ENCODE measurements at places on chromosomes 12 and 14. TPM values are rescaled to one million over a fixed set of nuclear protein-coding genes. Genes with fewer than 3 reads are reported as not detected.

SLC17A8 gene
- polyA plus RNA-seq: not detected

AMIGO2 gene
- polyA plus RNA-seq: 12.9 TPM

OTUB2 gene
- not detected for polyA plus RNA-seq

COCH gene
- 0.20 TPM for polyA plus RNA-seq

TMEM52B gene
- polyA plus RNA-seq: not detected

CPNE6 gene
- not detected for polyA plus RNA-seq

HHIPL1 gene
- not detected for polyA plus RNA-seq

TPH2 gene
- not detected for polyA plus RNA-seq

KCNJ8 gene
- polyA plus RNA-seq: not detected

AQP2 gene
- not detected for polyA plus RNA-seq

TRPV4 gene
- not detected for polyA plus RNA-seq

GRCh38 chr12:12947902-12948301 is 4.1 kb downstream of the GPRC5D start:
- peaks cover 9% of the 10 kb centered on the region for H3K27me3 ChIP-seq
- no peak overlapping the region for H3K27ac ChIP-seq
- no peaks in the 10 kb centered on the region for H3K36me3 ChIP-seq
- H3K4me1 ChIP-seq: no peaks in the 10 kb centered on the region
- H3K4me3 ChIP-seq: no peak overlapping the region
- DNase-seq: no peak

DNA sequence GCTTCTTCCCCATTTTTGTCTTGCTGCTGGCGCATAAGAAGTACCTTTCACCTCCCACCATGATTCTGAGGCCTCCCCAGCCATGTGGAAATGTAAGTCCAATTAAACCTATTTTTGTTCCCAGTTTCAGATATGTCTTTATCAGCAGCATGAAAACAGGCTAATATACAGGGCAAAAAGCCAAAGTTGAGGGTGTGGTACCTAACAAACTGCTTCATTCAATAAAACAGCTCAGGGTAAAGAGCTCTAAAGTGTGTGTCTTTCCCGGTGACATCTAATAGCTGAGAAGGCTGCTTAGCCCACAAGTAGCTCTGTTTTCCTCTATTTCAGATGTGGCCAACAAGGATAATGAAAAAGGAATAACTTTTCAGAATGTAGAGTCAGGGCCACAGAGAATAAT is 76.7 kb upstream of the SLC8A3 start:
- H3K4me1 ChIP-seq: no peaks in the 10 kb centered on the region
- no peak for DNase-seq
- no peak overlapping the region for H3K4me3 ChIP-seq
- H3K27ac ChIP-seq: no peak overlapping the region
- no peaks in the 10 kb centered on the region for H3K36me3 ChIP-seq

DNA sequence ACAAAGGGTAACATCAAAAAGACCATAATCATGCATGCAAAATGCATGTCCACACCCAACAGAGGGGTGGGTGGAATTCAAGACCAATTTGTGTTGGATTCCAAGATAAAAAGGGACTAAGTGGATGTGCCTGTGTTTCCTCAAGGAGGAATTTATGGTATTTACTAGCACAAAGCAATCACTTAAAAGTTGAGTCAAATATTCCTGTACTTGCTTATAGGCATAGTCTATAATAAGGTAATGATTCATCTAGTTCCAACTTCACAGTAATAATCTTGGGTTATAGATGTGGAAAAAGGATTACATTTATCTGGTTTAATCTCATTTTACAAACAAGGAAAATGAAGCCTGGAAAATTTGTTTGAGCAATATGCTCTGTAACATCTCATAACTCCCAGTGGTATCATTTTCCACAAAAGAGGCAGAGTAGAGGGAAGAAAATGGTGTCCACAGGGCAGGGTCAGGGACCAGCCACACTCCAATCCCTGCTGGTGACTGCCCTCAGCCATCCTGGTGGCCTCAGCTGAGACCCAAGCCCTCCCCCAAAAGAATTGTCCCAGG is 80.8 kb upstream of the REP15 start:
- H3K4me3 ChIP-seq: no peak overlapping the region
- no peak overlapping the region for H3K27ac ChIP-seq
- H3K4me1 ChIP-seq: no peaks in the 10 kb centered on the region

- no peak overlapping the region for H3K4me3 ChIP-seq
- DNase-seq: no peak
- peaks cover 5% of the 10 kb centered on the region for H3K36me3 ChIP-seq
- H3K27me3 ChIP-seq: no peaks in the 10 kb centered on the region
- peaks cover 91% of the 10 kb centered on the region for H3K4me1 ChIP-seq
Measured at GRCh38 chr14:99224116-99224910, 47.7 kb downstream of the BCL11B start.

DNA sequence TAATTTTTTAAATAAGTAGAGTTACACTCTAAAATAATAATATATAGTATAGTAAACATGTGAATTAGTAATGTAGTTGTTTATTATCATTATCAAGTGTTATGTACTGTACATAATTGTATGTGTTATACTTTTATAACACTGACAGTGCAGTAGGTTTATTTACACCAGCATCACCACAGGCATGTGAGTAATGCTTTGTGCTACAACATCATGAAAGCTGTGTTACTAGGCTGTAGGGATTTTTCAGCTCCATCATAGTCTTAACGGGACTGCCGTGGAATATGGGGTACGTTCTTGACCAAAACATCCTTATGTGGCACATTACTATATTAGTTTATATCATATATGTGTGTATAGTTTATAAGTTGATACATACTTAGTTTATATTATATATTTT is 8.6 kb downstream of the FNTB start:
- no peaks in the 10 kb centered on the region for H3K27me3 ChIP-seq
- H3K27ac ChIP-seq: no peak overlapping the region
- peaks cover 9% of the 10 kb centered on the region for H3K4me1 ChIP-seq
- DNase-seq: no peak
- no peak overlapping the region for H3K4me3 ChIP-seq

GRCh38 chr14:29805415-29806123 is 122.1 kb downstream of the PRKD1 start:
- H3K27me3 ChIP-seq: no peaks in the 10 kb centered on the region
- H3K36me3 ChIP-seq: no peaks in the 10 kb centered on the region
- H3K4me3 ChIP-seq: no peak overlapping the region

- no peak overlapping the region for H3K4me3 ChIP-seq
- H3K36me3 ChIP-seq: no peaks in the 10 kb centered on the region
- peaks cover 3% of the 10 kb centered on the region for H3K27me3 ChIP-seq
Measured at GRCh38 chr12:13375583-13376345, 179.2 kb downstream of the EMP1 start.

DNA sequence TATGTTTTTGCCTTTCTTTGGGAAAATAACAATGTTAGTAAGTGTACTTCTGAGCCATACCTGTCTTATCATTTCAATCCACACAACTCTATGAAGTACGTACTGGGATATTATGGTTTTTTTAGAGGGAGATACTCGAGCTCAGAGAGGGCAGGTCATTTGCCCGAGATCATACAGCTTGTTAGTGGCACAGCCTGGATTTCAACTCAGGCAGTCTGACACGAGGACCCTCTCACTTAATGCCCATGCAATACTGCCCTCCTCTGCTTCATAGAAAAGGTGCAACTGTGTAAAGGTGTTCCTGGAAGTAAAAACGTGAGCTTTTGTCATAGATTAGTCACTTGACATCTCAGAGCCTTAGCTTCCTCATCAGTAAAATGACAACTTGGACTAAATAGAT is 128.0 kb downstream of the NDUFA12 start:
- DNase-seq: no peak
- peaks cover 12% of the 10 kb centered on the region for H3K27me3 ChIP-seq
- H3K4me1 ChIP-seq: peaks cover 15% of the 10 kb centered on the region
- H3K36me3 ChIP-seq: no peaks in the 10 kb centered on the region

GRCh38 chr12:108119126-108119973 is 9.7 kb upstream of the WSCD2 start:
- no peaks in the 10 kb centered on the region for H3K36me3 ChIP-seq
- peaks cover 11% of the 10 kb centered on the region for H3K4me1 ChIP-seq
- H3K27me3 ChIP-seq: peaks cover 2% of the 10 kb centered on the region
- no peak overlapping the region for H3K27ac ChIP-seq
- DNase-seq: no peak

- H3K4me1 ChIP-seq: peaks cover 5% of the 10 kb centered on the region
- H3K4me3 ChIP-seq: no peak overlapping the region
- no peak for DNase-seq
- H3K27ac ChIP-seq: no peak overlapping the region
- H3K27me3 ChIP-seq: peaks cover 6% of the 10 kb centered on the region
- H3K36me3 ChIP-seq: no peaks in the 10 kb centered on the region
Measured at GRCh38 chr14:100660498-100660881, 66.2 kb upstream of the DLK1 start.

GRCh38 chr14:91144425-91145145 is 30.7 kb downstream of the DGLUCY start:
- DNase-seq: no peak
- no peaks in the 10 kb centered on the region for H3K27me3 ChIP-seq
- H3K36me3 ChIP-seq: peaks cover 8% of the 10 kb centered on the region
- H3K27ac ChIP-seq: peak overlapping the region; percentile 17
- peak overlapping the region; percentile 20 for H3K4me3 ChIP-seq

DNA sequence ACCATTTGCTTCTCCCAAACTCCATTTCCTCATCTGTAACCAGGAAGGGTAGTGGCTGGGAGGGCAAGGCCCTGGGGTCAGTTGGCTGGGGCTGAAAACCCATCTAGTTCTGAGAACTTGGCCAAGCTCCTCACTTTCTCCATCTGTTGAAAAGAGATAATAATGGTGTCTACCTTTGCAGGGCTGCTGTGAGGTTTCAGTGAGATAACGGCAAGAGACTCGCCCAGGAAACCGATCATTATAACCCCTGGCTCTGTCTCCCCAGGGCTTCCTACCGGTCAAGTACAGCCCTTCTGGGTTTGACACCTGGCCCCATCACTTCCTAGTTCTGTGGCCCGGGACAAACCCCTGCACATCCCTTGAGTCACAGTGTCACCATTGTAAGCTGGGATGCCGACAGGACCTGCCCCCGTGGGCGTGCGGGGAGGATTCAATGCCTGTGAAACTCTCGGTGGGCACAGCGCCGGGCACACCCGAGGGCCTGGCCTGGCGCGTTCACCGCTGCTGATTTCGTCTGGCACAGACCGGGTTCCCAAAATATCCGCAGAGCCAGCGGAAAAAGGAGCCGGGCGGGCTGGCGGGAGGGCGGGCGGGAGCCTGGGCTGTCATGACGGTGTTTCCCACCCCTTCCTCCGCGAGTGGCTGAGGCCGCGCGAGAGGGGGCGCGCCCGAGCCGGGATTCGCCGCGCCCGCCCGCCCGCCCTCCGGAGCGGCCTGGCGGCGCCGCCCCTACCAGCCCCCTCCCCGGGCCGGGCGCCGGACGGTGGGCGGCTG is 4.4 kb downstream of the KMT5A start:
- peaks cover 57% of the 10 kb centered on the region for H3K4me1 ChIP-seq
- peak; percentile 79 for DNase-seq
- H3K27ac ChIP-seq: peak overlapping the region; percentile 88
- H3K4me3 ChIP-seq: peak overlapping the region; percentile 86
- no peaks in the 10 kb centered on the region for H3K36me3 ChIP-seq

DNA sequence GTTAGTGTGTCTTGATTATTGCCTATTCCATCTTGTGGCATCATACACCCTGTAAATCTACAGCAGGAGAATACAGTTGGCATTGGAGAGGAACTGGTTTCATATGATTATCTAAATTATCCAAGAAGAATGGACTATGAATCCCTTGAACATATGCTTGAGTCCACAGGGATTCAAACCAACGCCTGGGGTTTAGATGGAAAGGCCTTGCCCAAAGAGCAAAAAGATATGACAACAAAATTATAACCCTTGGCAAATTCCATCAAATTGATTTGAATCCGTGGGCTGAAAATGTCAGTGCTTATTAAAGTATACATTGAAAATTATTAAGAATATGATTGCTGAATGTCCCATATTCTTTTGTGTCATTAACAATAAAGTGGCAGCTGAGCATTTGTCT is 108.2 kb downstream of the PDE3A start:
- H3K4me3 ChIP-seq: no peak overlapping the region
- no peak overlapping the region for H3K27ac ChIP-seq
- H3K27me3 ChIP-seq: no peaks in the 10 kb centered on the region
- DNase-seq: no peak
- H3K36me3 ChIP-seq: no peaks in the 10 kb centered on the region
- H3K4me1 ChIP-seq: no peaks in the 10 kb centered on the region

- no peaks in the 10 kb centered on the region for H3K27me3 ChIP-seq
- no peak for DNase-seq
- no peak overlapping the region for H3K4me3 ChIP-seq
- H3K36me3 ChIP-seq: no peaks in the 10 kb centered on the region
Measured at GRCh38 chr14:26138764-26139445, 458.9 kb downstream of the NOVA1 start.

DNA sequence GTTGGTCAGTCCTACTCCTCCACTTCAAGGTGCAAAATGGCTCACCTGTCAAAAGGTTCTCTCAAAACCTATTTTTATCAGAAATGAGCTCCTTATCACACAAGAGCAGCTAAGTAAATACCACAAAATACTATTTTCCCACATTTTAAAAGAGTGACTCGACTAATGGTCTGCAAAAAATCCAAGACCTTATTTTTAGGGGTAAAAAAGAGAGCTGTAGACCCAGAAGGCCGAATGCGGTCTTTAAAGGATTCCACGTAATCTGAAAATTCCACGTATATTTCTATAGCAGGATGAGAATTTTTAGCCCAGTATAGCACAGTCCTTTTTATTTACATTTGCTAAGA is 3.8 kb downstream of the C14orf93 start:
- H3K27me3 ChIP-seq: peaks cover 7% of the 10 kb centered on the region
- peaks cover 46% of the 10 kb centered on the region for H3K4me1 ChIP-seq
- peak overlapping the region; percentile 94 for H3K4me3 ChIP-seq
- H3K27ac ChIP-seq: peak overlapping the region; percentile 92
- no peak for DNase-seq

GRCh38 chr14:72008666-72009065 is 76.4 kb downstream of the RGS6 start:
- no peak overlapping the region for H3K4me3 ChIP-seq
- H3K27me3 ChIP-seq: peaks cover 4% of the 10 kb centered on the region
- no peaks in the 10 kb centered on the region for H3K4me1 ChIP-seq
- no peak overlapping the region for H3K27ac ChIP-seq
- no peak for DNase-seq

GRCh38 chr14:106417224-106418049 is 891.1 kb downstream of the TMEM121 start:
- no peaks in the 10 kb centered on the region for H3K4me1 ChIP-seq
- H3K36me3 ChIP-seq: no peaks in the 10 kb centered on the region
- peaks cover 30% of the 10 kb centered on the region for H3K27me3 ChIP-seq
- no peak overlapping the region for H3K4me3 ChIP-seq
- DNase-seq: peak; percentile 78
- no peak overlapping the region for H3K27ac ChIP-seq

GRCh38 chr12:8991371-8992345 is 2.3 kb downstream of the KLRG1 start:
- peak overlapping the region; percentile 91 for H3K27ac ChIP-seq
- no peak for DNase-seq
- peaks cover 84% of the 10 kb centered on the region for H3K4me1 ChIP-seq

DNA sequence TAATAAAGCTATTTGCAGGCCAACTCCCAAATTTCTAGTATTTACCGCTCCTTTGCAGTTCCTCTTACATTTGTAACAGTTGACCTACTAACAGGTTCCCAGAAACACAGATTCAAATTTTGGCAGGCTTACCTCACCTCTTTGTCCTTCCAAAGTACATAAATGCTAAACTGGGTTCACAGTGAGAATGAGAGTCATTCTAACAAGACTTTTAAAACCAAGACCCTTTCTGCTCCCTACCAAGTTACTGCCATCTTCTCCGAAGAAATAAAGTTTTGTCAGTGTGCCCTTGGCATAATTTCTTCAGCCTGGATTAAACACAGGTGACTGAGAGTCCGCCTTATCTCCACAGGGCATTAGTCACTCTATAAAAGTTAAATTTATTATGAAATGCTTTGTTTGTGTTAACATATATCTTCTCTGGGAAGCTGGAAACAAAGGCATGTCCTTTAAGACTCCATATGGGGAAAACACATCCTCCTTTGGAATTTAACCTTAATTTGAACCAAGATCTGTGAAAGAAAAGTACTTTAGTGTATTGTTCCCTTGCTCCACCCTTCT is 28.2 kb downstream of the FOXA1 start:
- no peak overlapping the region for H3K27ac ChIP-seq
- no peaks in the 10 kb centered on the region for H3K27me3 ChIP-seq
- H3K4me3 ChIP-seq: no peak overlapping the region
- H3K4me1 ChIP-seq: no peaks in the 10 kb centered on the region
